Hypothalamus (tissue), 51 donors: ENCODE measurements at places on chromosomes 11 and 22.
A peak's percentile ranks its signal among the peaks of the same experiment; 100 is the strongest.

DNA sequence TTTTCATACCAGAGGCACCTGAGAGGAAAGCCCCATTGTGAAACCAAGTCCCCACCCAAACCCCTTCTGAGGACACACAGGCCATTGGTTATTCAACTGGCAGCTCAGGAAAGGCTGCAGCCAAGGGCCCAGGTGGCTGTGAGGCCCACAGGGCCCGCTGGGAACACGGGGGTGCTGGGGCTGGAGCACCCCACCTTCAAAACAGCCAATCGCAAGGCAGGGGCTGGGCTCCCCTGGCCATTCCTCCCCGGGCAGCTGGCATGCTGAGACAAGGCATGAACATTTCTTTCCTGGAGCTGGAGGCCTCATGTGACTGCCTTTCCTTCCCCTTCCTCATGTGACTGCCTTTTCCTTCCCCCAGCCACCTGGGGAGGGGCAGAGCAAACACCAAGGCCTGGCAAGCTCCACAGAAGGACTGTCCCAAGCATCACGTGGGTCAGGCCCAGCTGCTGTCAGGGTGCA, 76.9 kb downstream of the PIWIL3 start:
- no peak for DNase-seq

GRCh38 chr11:119912229-119912628, 183.2 kb upstream of the NECTIN1 start:
- DNase-seq = no peak

GRCh38 chr22:49514641-49515040, 313.0 kb downstream of the BRD1 start:
- no peak for DNase-seq

DNA sequence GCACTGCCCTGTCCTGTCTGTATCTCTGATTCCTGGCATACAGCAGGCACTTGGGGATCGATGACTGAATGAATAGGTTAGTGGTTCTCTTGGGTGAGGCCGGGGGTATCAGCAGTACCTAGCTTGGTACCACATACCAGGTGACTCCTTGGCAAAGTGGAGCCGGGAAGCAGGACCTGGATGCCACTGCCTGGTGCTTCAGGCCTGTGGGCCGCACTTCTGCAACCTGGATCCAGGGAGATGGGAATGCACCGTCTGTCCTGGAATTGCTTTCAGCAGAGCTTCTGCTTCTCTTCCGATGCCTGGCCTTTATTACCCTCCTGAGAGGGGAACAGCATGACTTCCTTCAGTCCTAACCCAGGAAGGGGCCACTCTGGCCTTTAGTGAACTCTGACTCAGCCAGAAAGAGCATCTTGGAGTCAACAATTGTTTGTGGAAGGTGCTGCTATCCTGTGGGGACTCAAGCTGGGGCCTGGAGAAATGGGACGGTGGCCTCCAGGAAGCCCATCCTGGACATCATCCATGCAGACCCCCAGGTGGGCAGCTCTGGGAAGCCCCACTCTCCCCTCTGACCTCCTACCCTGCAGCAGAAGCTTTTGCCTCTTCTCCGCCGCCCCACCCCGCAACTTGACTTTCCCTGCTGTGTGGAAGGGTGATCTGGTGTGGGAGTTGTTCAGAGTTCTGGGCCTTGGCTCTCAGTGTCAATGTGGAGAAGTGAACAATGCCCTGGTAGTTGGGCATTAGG, 5.1 kb downstream of the CD82 start:
- no peak for DNase-seq

GRCh38 chr11:114162719-114163123, 103.2 kb downstream of the ZBTB16 start:
- DNase-seq = peak; percentile 85

DNA sequence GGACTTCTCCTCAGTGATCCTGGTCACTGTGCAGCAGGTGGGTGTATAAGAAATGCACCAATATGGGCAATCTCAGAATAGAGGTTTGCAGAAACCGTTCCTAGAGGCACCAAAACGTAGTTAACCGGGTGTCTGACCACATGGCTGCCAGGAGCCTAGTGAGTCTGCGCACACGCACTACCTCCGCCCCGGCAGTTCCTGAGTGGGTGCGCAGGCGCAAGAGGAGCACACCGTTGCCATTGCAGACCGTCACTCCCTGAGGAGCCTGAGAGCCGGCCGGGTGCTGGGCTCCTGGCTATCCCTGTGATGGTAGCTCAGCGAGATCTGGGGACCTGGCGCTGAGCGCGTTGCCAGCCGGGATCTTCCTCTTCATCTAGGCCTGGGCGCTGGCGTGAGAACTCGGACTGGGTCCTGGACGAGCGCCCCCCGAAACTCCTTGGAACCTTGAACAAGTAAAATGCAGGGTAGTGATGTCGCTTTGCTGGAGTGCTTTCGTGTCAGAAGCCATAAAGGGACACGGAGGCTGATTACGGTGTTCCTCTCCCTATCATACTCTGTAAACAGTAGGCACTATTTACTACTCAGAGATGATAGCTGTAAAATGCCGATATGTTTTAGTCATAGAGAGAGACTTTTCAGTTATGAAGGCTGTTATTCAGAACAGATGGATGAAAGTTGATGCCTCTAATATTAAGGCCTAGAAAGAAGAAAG, at the start of gene MS4A13:
Gene MS4A13, plus strand, starts transcription at position 249 of the 712 bp plus-strand sequence. CDS start 2,692 bp downstream, outside the sequence.
- DNase-seq = no peak

GRCh38 chr11:104531894-104532293, 366.4 kb downstream of the CASP12 start:
- no peak for DNase-seq
